Colonic mucosa (tissue), 4 donors: ENCODE measurements at places on chromosomes 1 and 21. TPM values are rescaled to one million over a fixed set of nuclear protein-coding genes. Genes with fewer than 3 reads are reported as not detected.

DNA sequence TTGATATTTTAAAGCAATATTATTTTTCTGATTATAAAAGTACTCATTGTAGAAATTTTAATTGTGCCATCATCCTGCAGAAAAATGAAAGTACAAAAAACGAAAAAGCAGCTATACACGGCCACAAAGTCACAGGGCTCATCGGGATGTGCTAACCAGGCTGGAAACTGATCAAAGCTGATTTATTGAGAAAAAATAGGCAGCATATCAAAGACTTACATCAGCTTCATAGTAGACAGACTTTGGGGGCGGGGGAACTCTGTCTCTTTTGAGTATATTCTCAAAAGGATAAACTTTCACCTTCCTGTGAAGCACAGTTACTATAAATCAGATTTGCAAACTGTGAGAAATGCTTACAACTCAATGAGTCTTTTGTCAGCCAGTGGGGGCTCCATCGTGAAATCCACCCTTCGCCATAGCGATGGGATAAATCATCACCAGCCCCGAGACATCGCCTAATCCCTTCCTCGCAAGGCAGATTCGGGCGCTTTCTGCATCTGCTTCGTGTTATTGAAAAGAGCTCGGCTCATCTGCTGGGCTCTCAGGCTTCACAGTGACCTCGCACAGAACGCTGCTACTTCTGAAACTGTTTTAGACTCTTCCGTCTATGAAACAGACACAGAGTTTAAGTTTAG is 69.2 kb upstream of the ERG start:
- no peak for DNase-seq
- no peak overlapping the region for H3K4me3 ChIP-seq
- no peaks in the 10 kb centered on the region for H3K4me1 ChIP-seq
- H3K36me3 ChIP-seq = no peaks in the 10 kb centered on the region
- no peaks in the 10 kb centered on the region for H3K27me3 ChIP-seq
- no peak overlapping the region for H3K27ac ChIP-seq

- H3K27me3 ChIP-seq = no peaks in the 10 kb centered on the region
- H3K4me3 ChIP-seq = no peak overlapping the region
- H3K36me3 ChIP-seq = peaks cover 8% of the 10 kb centered on the region
- no peak overlapping the region for H3K27ac ChIP-seq
Measured at GRCh38 chr21:42554251-42554961, 40.8 kb downstream of the SLC37A1 start.

DNA sequence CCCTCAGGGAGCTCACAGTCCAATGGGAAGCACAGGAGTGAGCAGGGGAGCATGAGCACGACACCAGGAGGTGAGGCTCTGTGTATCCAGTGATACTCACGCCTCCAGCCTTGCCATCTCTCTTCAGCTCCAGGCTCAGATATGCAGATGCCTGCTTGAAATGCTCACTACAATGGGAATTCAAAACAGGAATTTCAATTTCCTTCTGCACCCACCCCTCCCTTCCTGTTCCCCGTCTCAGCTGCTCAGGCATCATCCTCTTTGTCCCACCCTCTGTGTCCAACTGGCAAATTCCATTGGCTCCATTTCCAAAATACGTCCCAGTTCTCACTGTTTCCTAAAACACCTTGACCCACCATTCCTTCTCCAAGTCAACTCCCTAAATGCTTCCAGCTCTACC is 58.9 kb downstream of the FBXO2 start:
- DNase-seq = no peak
- no peaks in the 10 kb centered on the region for H3K36me3 ChIP-seq
- H3K4me1 ChIP-seq = no peaks in the 10 kb centered on the region
- no peak overlapping the region for H3K27ac ChIP-seq

Gene C4BPB
- total RNA-seq = 9.6 TPM

DNA sequence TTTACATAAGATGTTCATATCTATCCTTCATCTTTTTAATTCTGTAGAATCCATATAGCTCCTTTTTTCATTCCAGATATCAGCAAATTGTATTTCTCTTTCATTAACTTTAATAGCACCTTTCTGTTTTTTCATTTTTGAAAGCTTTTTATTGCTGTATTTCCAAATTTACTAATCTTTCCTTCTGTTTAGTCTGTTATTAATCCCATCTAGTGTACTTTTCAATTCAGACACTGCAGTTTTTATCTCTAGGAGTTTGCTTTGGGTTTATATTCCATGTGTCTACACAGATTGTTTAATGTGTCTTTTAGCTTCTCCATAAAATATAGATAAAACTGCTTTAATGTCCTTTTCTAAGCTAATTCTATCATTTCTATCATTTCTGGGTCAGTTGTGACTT is 37.4 kb upstream of the GUCA2A start:
- H3K4me3 ChIP-seq = no peak overlapping the region
- DNase-seq = no peak
- no peaks in the 10 kb centered on the region for H3K4me1 ChIP-seq
- no peaks in the 10 kb centered on the region for H3K27me3 ChIP-seq
- H3K27ac ChIP-seq = no peak overlapping the region

Gene ZNF687
- total RNA-seq = 28.4 TPM

DNA sequence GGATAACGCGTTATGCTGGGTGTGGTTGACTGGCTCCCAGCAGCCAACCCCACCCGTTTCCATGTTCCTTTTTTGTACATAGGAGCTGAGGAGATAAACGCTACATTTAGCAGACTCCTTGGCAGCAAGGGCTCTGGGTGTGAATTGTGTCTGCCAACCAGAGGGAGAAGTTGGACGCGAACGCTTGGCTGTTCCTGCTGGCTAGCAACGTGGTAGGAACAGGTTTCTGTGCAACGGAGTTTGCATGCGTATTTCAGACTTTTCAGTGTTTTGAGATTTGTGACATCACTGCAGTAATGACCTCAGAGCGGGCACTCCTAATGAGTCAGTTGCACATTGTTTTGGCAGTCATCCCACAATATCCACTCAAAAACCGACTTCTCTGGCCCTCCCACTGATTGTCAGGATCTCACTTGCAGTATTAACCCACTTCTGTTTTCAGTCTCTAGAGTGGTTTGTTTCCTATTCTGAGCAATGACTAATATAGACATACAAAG is 98.7 kb upstream of the RGS1 start:
- H3K27ac ChIP-seq = no peak overlapping the region
- no peak for DNase-seq
- no peak overlapping the region for H3K4me3 ChIP-seq
- H3K27me3 ChIP-seq = no peaks in the 10 kb centered on the region
- no peaks in the 10 kb centered on the region for H3K36me3 ChIP-seq
